ENCODE measurements at places on chromosomes 5 and 9.

DNA sequence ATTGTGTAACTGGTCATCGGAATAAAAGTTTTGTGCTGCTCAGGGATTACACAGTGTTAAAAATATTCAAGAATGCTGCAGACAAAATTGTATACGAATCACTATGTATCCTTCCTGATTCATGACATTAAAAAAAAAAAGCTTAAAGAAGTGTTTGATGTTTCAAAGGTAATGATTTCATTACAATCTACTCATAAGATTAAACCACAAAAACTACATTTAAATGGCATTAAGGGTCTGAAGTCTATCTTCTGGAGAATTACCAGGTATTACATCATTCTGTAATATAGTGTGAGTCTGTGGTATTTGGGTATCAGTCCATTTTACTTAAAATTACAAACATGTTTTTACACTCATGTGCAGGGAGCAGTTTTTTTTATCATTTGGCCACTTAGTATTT is 324.4 kb downstream of the NDUFS4 start:
- DNase-seq = no peak

- no peak for DNase-seq
Measured at GRCh38 chr9:87442451-87442850, 55.2 kb upstream of the DAPK1 start.

GRCh38 chr5:135221696-135222095 is 177.3 kb downstream of the MACROH2A1 start:
- no peak for DNase-seq

GRCh38 chr5:174409070-174409469 is 315.3 kb upstream of the MSX2 start:
- no peak for DNase-seq

- no peak for DNase-seq
Measured at GRCh38 chr5:72831685-72832084, 15.2 kb downstream of the TNPO1 start.
